ENCODE measurements at places on chromosomes 7 and 10. TPM values are rescaled to one million over a fixed set of nuclear protein-coding genes. Genes with fewer than 3 reads are reported as not detected.

- DNase-seq: no peak
Observed at GRCh38 chr7:1663223-1663622, 6.9 kb upstream of the ELFN1 start.

SLC16A9 gene
- total RNA-seq: 15.6 TPM

GRCh38 chr10:46248651-46249146 is 38.1 kb upstream of the ANTXRL start:
- peak; percentile 11 for DNase-seq

ALOX5 gene
- total RNA-seq: 6.4 TPM

- DNase-seq: no peak
Observed at GRCh38 chr10:87622314-87623004, 37.2 kb upstream of the PAPSS2 start.

HBP1 gene
- total RNA-seq: 78.7 TPM

SFTPA1 gene
- total RNA-seq: 8.8 TPM

DNA sequence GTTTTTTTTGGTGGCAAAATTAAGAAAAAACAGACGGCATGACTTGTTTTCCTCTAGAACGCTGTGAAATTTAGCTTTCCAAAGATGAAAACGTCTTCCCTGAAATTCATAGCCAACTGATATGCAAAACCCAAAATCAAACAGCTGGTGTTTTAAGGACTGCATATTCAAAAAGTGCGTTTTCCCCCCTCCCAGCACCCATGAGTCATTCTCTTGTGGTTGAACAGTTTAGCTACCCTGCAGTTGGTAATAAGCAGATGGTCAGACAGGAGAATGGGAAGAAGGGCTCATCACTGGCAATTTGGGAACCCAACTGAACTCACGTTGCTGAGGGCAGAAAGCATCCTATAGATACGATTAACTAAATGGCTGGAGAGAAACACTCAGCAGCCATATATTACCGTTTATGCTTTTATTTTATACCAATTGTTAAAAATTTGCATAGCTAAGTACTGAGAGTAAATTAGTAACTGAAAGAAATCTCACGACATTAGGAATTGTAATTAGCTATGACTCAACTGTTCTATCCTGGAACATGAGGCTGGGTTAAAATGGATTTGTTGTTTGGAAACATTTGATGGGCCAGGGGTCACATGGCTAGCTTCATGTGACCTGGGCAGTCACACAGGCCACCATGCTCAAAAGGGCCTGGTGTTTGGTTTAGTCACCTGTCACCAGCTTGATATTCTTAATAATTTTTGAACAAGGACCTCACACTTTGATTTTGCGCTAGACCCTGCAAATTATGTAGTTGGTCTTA is 343.1 kb downstream of the PHTF2 start:
- DNase-seq: no peak

DNA sequence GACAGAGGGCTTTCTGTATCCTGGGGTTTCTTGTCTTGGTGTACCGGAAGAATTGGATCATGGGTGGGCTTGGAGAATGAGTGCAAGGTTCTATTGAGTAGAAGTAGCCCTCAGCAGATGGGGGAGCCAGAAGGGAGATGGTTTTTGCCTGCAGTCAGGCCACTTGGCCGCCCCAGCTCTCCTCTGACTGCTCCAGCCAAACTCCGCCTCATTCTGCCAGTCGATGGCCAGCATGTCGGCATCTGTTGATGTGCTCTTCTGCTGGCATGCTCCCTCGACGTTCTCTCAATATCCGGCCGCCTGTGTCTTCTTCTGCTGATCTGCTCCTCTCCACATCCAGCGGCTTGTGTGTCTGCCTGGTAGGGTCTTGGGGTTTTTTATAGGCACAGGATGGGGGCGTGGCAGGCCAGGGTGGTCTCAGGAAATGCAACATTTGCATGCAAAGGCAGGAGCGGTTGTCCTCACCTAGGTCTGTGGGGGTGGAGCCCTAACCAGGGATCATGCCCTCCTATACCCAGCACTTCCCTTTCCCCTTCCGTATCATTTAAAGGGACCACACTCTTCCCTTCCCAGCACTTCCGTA is 40.2 kb upstream of the TNS3 start:
- no peak for DNase-seq

Measured in colonic mucosa (tissue), 4 donors.